ENCODE measurements at places on chromosomes 6 and 20.

- no peak for DNase-seq
Observed at GRCh38 chr6:166745801-166746668, 119.0 kb upstream of the RPS6KA2 start.

DNA sequence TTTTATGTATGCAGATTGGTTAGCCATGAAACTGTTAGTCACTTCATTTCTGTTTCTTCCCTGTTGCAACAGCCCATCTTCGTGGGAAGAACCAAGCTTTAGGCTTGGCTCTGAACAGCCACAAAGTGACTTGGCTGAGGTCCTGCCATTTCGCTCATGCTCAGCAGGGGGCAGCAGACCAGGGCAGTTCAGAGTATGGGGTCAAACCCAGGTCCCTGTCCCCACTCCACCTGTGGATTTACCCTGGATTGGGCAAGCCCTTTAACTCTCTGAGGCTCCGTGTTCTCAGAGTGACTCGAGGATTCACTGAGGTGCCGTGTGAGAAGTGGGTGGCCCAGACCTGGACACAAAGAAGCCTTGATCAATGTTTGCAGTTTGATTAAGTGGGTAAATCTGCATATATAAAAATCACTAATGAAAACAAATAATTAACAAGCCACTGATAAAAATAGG is 19.8 kb upstream of the MAP1LC3A start:
- DNase-seq, result no peak

DNA sequence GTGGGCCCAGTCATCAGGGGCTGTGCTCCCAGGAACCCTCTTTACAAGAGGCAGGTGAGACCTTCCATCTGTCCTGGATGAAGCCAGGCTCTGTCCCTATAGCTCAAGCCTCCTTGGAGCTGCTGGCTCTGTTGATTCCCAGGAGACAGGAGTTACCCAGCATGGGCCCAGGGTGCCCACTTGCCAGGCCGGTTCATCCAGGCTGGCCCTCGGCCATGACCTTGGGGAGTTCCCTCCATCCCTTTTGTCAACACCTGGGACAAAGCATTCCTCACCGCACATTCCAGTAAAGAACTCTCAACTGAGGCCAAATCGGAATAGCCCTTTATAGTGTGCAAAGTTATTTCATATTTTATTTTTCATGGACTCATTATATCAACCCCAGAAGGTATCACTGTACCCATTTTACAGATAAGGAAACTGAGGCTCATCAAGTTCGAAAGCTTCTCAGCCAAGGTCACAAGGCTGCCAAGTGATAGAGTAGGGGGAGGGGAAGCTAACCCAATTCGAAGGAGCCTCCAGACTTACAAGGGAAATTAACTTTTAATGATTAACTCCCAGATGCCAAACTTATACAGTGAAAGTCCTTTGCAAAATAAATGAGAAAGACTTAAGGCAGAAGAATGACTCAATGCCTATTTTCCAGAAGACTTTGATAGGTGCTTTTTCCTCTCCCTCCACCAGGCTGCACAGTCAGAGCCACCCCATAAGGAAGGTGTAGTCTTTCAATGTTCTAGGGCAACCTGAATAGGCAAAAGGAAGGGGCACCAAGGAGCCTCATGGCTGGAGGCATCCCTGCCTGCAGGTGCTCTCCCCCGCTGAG is 18.5 kb downstream of the SDC4 start:
- no peak for DNase-seq

DNA sequence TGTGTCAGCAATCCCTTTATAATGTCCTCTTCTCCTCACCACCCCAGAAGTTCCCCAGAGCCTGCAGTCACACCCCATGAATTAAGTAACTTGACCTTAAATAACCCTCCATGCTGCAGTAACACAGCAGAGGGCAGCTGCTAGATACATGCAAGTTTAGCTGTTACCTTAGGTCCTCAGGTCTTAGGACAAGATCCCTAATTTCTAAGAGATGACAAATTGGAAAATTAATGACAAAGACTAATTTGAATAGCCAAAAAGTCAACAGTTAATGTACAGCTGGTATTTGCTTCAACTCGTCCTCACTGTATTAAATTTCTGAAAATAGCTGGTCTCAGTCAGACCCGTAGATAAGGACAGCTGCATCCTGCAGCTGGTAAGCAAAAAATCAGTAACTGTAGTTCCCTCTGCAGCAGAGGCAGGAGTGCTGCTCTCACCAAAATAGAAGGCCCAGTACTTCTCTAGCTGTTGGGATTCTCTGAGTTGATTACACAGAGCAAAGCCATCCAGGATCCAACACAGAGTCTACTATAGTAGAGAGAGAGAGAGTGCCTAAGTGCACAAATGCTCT is 62.4 kb downstream of the TNFRSF21 start:
- DNase-seq, result no peak

DNA sequence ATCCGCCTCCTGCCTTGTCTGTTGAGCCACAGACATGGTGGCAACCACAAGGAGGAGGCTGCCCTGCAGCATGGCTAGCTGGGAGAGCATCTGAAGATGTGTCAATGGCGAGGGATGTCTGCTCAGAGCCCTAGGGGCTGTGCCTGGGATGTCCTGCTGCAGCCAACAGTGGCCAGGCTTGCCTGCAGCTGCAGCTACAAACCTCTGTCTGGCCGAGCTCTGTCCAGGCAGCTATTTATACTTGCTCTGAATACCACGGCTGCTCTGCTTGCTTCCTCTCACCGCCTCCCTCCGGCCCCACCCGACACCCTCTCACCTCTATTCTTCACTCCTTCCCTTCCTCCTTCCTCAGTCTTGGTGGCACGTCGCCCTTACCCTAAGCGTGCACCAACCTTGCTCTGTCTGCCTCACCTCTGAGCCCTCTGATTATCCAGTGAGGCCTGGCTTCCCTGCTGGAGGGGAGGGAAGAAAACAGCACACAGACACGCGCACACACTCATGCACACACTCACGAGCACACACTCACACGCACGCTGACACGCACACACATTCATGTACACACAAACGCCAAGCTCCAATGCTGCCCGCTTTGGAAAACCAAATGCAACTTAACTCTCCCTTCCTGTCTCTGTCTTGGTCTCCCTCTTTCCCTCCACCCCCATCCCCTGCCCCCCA is at the start of gene ANGPT4:
ANGPT4 (minus strand) TSS at position 210 of the 675 bp plus-strand sequence; CDS start at position 90, 120 bp downstream.
- no peak for DNase-seq

GRCh38 chr20:58088105-58088504 is 140.3 kb downstream of the ANKRD60 start:
- no peak for DNase-seq

DNA sequence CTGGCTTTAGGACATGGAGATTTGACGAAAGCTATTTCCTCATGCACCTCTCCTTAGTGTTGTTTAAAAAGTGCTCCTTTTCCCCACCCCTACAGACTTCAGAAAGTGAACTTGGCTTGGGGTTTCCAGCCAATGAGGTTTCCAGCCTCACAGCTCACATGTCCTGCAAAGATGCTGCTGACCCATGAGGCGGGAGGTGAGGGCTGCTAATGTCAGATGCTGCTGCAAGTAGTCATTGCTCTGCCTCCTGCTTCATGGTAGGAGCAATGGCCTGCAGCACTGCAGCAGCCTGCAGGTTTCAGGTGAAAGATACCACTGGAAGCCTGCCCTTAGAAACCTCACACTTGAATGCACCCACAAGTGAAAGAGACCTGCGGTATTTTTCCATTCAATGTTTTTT is 112.8 kb downstream of the LAMP5 start:
- DNase-seq, result no peak

DNA sequence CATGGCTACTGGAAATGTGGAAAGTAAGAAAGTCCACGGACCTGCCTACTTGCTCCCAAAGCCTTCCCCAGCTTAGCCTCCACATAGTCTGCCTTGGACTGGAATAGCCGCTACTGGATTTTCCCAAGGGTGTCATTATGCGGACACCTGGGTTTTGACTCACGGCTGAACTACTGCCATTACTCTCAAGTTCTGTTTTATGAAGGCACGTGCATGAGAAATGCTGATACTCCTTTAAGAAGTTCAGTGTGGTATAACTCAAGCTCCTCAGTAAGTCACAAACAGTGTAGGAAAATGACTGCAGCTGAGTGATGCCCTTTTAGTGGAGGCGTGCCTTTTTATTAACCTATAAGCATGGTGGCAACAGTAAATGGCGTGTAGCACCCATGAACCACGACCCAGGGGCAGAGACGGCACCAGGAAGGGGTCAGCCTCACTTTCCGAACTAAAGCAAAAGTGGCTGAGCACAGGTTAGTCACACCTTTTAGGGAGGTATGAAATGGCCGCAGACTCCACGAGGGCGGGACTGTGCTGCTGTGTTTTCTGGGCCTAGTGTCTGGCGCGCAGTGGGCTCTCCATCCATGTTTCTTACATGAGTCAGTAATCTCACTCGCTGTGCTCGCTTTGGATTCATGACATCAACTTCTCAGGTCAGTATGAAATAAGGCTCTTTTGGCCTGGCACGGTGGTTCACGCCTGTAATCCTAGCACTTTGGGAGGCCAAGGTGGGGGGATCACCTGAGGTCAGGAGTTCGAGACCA is 23.9 kb downstream of the PSMG4 start:
- DNase-seq, result no peak

GRCh38 chr6:81988446-81988845 is 236.0 kb upstream of the TENT5A start:
- no peak for DNase-seq

- DNase-seq, result no peak
Observed at GRCh38 chr6:2639896-2640295, 110.8 kb downstream of the MYLK4 start.

GRCh38 chr6:94341173-94341572 is 921.8 kb upstream of the EPHA7 start:
- no peak for DNase-seq

DNA sequence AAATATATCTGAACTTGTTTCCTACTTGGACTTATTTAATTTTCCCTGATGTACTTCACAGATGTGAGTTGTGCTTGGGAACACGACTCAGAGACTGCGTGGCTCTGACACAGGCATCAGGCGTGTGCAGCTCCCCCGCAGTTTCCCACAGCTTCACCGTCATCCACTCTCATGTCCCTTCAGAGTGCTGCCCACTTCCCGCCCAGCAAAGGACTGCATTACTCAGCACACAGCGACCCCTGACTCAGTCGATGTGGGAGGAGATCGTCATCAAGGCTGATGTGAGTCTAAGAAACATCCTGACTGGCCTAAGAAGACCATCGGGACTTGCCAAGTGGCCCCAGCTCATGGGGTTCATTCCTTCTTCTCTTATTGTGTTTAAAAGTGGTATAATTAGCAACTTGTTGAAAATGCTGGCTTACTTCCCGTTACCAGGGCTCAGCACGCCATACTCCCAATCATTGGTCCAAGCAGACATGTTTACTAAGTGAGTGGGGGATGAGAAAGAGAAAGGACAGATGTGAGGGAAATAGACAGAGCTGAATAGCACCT is 539.4 kb upstream of the JARID2 start:
- peak; percentile 98 for DNase-seq

DNA sequence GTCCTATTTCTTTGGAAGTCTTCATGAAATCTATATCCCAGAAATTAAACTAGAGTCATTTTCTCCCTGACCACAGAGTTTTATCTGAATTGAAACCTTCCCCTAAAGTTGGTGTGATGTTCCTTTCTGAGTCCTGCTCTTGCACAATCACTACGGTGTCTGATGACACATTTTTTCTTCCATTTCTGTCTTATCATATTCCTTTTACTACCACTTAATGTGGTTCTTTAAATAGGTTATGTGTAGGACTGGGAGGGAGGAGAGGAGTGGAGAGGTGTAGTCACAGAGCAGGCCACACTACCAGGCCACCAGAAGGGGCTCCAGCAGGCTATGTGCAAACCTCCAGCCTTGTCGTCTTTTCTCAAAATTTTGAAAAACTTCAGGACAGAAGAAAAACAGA is 39.7 kb upstream of the ATXN1 start:
- no peak for DNase-seq

DNA sequence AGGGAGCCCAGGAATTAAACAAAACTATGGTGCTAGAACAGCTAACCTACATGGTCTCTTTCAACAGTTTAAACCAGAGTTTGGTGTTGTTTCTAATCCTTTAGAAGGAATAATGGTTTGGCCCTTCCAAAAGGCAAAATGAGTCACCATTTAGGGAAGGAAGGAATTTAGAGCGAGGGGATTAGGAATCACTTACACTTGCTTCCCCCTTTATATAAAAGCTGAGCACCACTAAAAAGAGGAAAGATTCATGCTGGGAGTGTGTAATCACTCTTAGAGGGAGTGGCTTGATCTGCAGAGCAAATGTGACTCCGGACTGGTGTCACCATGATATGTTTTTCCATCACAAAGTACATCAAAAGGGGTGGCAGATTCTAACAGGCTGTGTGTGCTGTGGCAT is 63.6 kb downstream of the F13A1 start:
- no peak for DNase-seq

DNA sequence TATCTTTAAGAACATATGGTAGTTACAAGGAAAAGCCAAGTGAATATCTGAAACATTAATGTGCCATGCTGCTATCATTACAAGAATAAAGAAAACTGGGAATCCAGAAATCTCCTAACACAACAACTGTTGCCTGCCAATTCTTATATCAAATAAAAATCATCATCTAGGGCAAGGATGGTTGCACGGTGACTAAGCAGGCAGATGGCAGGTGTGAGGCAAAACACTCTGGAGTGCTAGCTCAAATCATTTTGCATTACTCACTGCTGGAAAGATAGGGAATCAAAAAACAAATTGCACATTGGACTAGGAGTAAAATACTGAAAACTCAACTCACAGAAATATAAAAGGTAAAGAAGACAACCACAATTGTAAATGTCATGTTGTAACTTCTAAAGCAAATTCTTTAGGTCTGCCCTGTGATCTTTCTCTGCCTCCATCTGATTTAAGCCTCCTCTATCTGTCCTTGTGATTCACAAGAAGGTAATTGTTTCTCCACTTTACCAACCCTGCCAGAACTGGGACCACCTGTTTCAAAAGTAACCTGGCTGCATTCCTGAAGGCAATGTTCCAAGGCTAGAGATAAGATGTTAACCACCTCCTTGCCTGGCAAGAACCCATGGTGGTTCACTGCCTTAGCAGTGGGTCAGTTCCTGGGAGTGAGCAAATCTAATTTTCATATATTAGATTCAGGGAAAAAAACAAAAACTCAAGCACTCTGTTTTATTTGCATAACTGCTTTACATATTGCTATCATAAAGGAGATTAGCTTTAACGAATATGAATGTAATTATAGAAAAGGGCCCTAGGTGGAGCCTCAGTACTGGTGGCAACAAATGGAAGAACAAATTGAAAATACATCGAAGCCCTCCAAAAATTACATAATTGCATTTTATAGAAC is 33.1 kb upstream of the LCA5 start:
- DNase-seq, result peak; percentile 50

- DNase-seq, result no peak
Observed at GRCh38 chr6:151493804-151494234, at the start of gene CCDC170. Gene CCDC170, plus strand, starts transcription at chr6:151494017. Its CDS starts 112 bp downstream, at chr6:151494129.

DNA sequence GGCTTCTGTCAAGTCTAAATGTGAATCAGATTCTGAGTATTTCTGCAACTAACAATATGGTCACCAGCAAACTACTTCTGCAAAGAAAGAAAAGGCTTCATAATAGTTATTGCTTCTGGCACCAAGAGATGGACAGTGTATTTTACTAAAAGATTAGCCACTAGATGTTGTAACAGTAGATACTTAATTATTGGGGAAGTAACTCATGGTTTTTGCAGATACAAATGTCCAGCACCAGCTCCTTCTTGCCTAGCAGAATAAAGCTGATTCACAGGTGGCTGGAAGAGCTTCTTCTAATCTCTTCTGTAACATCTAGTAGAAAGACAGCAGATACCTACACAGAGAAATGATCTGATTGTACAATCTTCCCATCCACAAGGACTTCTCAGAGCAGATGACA is 21.2 kb downstream of the ATXN1 start:
- DNase-seq, result no peak

- DNase-seq, result peak; percentile 98
Observed at GRCh38 chr6:32195652-32195901, 3.1 kb upstream of the GPSM3 start.

- no peak for DNase-seq
Observed at GRCh38 chr20:6430381-6430780, 307.6 kb upstream of the FERMT1 start.

All from kidney epithelial cell (primary cell).